Cortex of kidney (tissue), 1 donor: ENCODE measurements at places on chromosomes 16 and 17.

DNA sequence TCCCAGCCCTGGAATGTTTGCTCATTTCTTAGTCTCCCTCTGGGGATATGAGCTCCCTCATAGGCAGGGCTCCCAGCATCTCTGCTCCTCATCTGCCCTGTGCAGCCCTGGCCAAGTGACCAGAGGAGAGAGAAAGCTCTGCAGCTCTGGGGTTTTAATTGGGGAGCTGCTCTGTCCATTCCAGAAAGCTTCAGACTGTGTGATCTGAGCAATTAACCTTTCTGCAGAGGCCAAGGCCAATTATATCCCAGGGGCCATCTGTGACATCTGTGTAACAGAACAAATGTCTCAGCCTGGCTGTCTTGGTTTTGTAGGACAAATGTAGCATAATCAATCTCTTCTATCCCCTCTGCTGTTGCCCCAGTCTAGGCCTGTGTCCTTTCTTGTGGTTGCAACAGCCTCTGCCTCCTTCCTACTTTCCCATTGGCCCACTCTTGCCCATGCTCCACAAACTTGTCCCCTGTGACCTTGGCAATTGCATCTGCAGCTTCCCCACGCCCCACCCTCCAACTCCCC is 156.0 kb downstream of the GSG1L start:
- DNase-seq = no peak

DNA sequence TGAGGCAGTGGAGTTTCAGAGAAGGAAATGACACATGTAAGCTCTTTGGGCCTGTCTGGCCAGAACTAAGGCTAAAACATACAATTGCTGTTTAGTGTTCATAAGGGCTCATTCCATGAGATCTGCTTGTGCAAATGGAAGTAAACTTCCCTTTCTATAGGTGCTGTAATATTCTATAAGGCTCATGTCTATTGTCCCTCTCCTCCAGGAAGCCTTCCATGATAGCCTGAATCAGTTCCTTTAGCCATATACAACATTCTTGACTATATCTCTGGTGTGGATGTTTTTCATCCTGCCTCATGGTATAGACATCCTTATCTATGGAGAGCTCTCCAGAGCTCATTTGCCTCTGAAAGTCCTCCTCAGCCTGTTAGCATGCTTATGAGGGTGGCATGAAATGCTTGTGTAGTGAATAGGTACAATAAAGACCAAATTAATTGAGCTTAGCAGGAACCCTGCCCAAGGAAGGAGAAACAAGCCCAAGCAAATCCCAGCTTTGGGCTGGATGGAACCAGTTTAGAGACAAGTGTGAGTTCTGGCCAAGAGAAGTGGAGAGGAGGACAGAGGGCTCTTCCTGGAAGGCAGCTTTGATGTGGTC is 1.6 kb upstream of the ETV4 start:
- no peak for DNase-seq

GRCh38 chr16:14377326-14377725 is 252.7 kb downstream of the PARN start:
- no peak for DNase-seq

- no peak for DNase-seq
Observed at GRCh38 chr17:82378741-82379021, 7.1 kb downstream of the UTS2R start.

DNA sequence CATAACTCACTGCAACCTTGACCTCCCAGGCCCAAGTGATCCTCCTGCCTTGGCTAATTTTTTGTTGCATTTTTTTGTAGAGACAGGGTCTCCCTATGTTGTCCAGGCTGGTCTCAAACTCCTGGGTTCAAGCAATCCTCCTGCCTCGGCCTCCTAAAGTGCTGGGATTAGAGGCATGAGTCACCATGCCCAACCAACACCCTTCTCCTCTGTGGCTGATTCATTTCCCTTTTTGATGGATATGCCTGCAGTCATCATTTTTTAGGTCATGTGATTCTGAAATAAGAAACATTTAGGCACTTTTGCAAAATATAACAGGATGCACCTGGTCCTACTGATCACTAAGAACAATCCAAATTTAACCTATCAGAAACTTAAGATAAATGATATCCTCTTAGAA is 44.0 kb upstream of the YPEL2 start:
- DNase-seq = no peak

DNA sequence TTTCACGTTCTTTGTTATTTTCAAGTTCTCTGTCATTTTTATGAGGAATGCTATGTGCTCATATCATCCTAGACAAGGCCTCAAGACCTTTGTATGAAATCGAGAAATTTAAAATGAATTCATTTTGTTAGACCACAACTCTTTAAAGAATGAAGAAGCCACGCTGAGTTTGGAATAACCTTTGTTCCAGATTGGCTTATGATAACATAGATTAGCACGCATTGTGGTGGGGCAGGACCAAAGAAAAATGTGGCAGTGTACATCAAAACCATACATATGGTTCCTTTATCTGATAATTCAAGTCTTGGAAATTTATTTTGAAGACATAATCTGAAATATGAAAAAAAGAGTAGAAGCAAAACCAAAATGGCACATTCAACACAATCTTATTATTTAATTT is 2.2 kb downstream of the HSD17B2 start:
- DNase-seq = no peak
